ENCODE measurements at places on chromosomes 1 and 21.
A peak's percentile ranks its signal among the peaks of the same experiment; 100 is the strongest.

DNA sequence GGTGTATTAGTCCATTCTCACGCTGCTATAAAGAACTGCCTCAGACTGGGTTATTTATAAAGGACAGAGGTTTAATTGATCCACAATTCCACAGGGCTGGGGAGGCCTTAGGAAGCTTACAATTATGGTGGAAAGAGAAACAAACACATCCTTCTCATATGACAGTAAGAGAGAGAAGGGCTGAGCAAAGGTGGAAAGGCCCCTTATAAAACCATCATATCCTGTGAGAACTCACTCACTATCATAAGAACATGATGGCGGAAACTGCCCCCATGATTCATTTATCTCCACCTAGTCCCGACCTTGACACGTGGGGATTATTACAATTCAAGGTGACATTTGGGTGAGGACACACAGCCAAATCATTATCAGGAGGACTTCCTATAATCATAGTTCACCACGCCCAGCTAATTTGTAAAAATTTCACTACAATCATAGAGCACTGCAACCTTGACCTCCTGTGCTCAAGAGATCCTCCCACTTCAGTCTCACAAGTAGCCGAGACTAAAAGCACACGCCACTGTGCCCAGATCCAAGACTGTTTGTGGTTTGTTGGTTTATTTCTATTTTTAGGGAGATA lies 164.9 kb downstream of the RERE start:
- DNase-seq: no peak

DNA sequence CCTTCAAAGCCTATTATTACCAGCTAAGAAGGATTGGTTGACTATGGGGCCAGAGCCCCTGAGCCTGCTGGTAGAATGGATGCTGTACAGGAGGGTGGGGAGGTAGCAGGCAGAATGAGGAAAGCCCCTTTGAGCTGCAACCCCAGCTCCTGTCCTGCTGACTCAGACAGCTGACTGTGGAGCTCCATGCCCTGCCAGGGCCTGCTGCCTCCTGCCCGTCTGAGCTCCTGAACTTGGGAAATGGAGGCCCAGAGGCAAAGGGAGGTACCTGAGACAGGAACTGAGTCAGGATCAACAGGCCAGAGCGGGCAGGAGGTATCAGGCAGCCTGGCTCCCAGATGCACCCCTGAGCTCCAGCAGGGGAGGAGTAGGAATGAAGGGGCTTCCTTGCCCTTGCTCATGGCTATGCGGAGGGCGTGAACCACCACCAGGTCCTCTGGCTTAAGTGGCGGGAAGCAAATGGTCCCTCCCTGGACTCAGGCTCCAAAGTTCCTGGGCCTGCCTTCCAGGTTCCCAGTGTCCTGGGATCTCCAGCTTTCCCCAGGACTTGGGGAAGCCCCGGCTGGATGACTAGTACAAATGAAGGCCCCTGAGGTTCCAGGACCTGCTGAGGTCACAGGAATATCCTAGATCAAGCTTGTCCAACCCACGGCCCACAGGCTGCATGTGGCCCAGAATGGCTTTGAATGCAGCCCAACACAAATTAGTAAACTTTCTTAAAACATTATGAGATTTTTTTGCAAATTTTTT lies 3.9 kb upstream of the SFN start:
- DNase-seq: no peak

- no peak for DNase-seq
These were observed 13.5 kb downstream of the PLA2G2D start for GRCh38 chr1:20105856-20106255.

GRCh38 chr1:202811296-202812175 lies 782 bp downstream of the PCAT6 start:
- no peak for DNase-seq

GRCh38 chr1:1360506-1361169 lies 2.3 kb upstream of the MXRA8 start:
- no peak for DNase-seq

- DNase-seq: no peak
These were observed 30.8 kb downstream of the RNF19B start for GRCh38 chr1:32933742-32934322.

DNA sequence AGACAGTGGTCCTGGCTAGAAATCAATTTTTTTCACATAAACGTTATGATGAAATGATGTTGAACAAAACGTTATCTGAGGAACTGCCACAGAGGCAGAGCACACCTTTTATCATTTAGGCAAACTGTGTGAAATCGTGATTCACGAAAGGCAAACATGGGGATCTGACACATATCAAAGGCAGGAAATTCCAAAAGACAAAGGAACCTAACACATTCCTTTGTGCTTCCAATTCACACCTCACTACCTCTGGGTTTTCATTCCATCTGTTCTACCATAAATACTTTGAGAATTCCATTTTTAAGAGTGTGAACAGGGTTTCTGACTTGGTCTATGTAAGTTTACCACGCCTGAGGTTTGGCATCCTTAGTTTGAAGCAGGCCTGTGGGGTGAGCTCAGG lies 119.5 kb upstream of the KRTAP19-8 start:
- DNase-seq: no peak

DNA sequence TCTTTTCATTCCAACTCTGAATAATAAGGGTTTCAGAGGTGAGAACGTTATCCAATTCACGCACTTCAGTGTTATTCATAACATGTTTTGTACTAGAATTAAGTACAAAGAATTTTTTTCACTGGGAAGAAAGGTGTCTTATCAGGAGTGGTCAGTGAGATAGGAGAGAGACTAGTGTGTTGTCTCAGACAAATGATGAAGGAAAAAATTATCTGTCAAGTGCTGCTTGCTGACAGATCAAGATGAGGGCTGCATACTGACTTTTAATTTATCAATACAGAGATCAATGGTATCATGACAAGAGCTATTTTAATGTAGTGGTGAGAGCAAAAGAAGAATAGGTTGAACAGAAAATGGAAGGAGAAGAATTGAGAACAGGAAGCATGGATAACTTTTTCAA lies 402.4 kb downstream of the KCNT2 start:
- no peak for DNase-seq

DNA sequence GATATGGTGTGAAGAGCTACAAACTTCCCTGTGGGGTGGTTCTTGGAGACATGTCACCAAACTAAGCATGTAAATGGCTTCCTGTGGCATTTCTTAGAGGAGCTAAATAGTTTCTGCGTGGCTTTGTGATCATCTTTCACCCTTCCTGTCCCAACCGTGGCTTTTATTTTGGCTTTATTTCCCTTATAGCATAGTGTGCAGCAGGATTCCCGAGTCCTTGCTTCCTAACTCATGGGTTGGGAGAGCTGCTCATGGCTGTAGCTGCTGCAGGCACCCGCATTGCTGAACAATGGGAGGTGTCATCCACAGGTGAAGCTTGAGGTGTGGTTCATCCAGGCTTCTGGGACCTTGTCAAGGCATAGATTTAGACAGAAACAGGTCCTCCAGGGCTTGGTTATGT lies 192.0 kb downstream of the SDCCAG8 start:
- DNase-seq: peak; percentile 21

- DNase-seq: no peak
These were observed 18.6 kb upstream of the C1orf105 start for GRCh38 chr1:172401892-172402291.

- no peak for DNase-seq
These were observed 54.0 kb downstream of the PIK3CD start for GRCh38 chr1:9705337-9706093.

DNA sequence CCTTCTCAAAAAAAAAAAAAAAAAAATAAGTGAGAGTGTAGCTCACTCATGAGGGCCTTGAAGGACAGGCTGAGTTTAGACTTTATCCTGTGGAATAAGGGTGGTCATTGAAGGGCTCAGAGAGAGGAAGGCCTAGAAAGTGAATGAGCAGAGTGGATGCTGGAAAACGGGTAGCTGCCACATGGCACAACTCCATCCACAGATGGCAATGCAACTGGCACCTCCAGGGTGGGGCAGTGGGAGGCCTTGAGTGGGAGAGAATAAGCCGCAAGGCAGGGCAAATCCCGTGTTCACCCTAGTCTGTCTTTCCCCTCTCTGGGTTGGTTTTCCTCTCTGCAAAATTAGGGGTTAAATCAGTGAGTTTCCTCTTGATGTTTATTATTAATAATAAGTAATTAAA lies 3.1 kb downstream of the TNNI1 start:
- no peak for DNase-seq

DNA sequence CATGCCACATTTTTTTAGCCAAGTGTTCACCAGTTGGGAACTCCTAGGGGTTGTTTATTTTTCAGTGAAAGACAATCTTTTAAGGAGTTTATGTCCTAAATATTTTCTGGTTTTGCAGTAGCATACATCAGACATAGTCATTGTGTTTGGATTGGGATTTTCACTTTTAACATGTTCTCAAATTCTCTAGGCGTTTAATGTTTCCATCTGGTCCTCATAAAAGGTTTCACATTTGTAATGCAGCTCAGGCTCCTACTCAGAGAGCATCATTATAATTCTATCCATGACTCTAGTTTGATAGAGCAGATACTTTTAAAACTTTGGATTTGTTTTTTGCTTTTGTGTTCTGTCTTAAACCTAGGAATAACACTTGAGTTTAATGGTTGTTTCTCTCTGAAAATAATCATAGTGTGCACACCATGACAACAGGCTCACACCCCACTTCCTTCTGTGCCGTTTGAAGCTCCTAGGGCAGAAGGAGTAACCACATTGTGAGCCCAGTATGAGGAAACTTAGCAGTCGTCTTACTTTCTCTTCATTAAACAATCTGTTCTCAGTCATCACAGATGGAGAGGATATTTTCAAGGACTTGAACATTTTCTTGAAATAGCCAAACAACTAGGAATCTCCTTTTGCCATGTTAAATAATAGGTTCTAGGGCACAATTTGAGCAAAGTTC lies 219.6 kb downstream of the PDE4B start:
- no peak for DNase-seq

DNA sequence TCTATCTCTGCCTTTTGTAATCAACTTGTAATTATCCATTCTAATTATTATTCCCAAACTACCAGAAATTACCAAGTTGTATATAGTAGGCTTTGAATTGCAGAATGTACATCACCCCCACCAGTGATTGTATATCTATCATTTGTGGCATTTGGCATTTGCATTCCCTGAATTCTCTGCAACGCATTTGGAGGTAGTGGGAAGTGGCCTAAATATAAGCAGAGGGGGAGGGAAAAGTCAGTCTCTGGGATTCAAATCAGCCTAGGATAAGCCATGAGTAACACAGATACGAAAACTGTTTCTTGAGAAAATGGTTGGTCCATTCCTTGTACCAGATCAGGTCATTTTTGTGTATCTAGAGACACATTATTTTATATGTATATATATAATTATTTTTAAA lies 20.7 kb downstream of the DDX20 start:
- DNase-seq: no peak

DNA sequence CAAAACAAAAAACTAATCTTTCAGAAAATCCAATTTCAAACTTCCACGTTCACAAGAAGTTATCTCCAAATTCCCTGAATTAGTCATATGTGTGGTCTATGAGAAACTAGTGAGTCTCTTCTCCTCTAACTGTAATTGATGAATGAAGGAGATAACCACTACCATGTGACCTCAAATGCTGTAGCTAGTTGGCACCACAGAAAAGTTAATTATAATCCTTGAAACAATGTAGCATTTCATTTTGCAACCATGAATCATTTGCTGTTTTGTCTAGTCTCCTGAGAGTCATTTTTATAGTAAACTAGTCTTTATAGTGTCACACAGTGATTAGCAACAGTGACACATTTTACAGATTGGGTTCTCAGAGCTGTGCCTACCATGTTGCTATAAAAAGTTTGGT lies 287.5 kb downstream of the LRRIQ3 start:
- no peak for DNase-seq

- no peak for DNase-seq
These were observed 69.7 kb downstream of the ADSS2 start for GRCh38 chr1:244381878-244382565.

GRCh38 chr1:118934706-118935105 lies 53.4 kb downstream of the TBX15 start:
- DNase-seq: no peak

DNA sequence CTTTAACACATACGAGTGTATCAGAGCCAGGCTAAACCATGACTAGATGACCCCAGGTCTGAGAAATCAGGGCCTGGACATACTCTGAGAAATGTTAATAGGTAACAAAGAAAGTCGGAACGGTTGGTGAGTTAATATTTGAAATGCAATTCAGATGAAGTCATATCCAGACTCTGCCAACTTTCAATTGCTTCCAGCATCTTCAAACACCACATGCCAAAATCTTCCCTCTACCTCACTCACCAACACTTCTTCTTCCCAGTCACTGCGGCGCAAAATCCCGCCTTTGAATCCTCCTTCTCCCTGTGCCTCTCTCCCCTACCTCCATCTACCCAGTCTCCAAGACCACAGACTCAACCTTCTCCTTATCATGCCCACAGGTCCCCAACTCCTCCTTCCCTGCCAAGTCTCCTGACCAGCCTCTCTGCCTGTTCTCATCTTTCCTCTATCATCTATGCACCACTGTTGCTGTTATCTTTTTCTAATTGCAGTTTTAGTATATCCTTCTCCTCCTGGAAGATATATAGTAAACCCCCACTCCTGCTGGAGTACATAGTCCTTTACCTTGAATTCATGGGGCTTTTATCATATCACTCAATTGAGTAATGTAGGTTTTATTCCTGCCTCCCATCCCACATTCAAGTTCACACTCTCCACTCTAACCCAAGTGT lies 41.3 kb downstream of the ZBTB18 start:
- DNase-seq: no peak

DNA sequence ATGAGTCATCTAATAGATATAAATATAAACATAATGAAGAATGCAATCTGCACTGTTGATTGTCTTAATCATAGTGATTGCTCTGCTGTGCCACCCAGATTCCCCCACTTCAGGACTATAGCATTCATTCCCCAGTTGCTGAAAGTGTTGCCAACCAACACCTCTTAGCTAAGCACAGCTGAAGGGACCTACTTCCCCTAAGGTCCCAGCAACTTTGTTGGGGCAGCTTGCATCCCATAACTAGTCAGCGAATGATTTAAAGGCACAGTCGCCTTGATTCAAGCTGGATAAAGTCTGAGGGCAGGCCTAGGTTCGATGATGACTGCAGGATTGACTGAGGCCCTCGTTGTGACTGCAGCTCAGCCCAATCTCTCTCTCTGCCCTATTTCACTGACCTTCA lies 14.3 kb upstream of the RGS1 start:
- DNase-seq: no peak

DNA sequence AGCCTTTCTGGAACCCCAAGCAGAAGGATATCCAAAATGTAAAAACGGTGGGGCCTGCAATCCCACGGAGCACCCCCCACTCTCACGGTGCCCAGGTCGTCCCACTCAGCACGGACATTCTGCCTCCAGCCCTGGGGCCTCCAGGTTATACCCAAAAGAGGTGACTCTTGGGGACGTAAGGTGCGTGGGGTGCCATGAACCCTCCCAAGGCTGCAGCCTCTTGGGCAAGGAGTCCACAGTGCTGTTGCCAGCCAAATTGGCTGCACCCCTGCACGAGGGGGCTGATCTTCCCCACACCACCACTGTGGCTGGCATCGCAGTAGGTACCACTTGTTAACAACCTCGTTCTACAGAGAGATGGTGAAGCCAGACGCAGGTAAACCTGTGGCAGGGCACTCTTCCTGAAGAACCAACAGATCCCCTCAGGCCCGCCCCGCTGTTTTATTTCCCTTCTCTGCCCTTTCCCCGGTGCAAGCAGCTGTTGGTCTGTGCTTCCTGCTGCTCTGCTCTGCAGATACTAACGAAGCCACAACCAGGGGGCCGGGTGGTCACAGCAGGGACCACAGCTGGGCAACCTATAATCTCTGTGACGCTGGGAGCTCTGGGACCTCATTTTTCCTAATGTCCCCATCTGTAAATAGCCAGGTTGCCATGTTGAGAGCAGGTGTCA lies 8.7 kb downstream of the TFF3 start:
- no peak for DNase-seq

GRCh38 chr1:180970333-180971079 lies 52.2 kb downstream of the STX6 start:
- DNase-seq: no peak

GRCh38 chr1:174912264-174912663 lies 87.5 kb upstream of the CACYBP start:
- DNase-seq: no peak
